Hippocampal formation (tissue), 2 donors: ENCODE measurements at places on chromosomes 3 and 15.

DNA sequence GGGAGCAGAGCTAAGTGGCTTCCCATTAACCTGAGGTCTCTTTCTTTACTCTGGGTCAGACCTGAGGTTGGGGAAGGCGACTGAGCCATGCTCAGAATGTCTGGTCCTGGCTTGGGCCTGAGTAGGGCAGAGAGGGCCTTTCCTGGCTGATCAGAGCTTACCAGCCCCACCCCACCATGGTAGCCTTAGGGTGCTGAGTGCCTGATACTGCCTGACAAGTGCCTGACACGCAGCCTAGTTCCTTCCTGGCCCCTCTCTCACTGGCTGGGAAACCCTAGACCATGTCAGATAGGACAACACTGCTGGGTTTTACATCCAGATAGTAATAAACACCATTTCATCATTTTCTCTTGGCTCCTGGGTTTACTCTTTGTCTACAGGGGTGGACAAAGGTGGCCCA, 25.8 kb upstream of the DOCK3 start:
- DNase-seq: no peak

GRCh38 chr15:74776821-74777768, 4.8 kb upstream of the CSK start:
- peak; percentile 35 for DNase-seq

- no peak for DNase-seq
These were observed 358.0 kb downstream of the PTPRG start for GRCh38 chr3:61919371-61919770.

GRCh38 chr15:100997442-100997841, 78.3 kb downstream of the LRRK1 start:
- no peak for DNase-seq

DNA sequence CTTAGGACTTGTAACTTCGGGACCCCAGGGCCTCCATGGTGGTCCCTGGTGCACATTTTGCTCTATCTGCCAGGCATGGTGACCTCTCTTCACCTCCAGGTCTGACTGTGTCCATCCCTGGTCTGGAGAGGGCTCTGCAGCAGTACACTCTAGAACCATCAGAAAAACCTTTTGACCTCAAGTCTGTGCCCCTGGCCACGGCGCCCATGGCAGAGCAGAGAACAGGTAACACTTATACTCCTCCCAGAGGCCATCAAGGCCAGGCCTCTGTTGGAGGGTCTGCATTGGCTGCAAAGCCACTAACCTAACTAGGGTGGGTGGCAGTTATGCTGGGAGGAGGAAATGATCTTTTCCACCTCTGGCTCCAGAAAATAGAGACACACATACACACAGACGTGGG, 10.3 kb upstream of the HMCES start:
- no peak for DNase-seq

DNA sequence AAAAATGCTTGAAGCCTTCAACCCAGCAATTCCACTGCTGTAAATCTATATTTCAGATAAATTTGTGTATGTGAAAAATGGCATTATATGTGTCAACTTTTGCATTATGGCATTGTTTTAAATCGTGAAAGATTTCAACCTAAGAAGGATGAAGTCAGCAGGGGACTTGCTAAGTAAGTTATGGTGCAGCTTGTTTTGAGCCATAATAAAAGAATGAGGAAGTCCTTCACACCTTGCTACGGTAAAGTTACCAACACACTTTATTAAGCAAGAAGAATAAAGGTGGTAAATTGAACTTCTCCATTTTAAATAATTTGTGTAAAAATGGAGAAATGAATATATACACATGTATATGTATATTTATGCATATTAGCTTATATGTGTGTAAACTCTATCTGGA, 371.4 kb downstream of the ROBO2 start:
- no peak for DNase-seq

- DNase-seq: no peak
These were observed 48.2 kb upstream of the VGLL4 start for GRCh38 chr3:11691767-11692531.

GRCh38 chr3:146159616-146160320, 1.2 kb downstream of the PLOD2 start:
- DNase-seq: no peak

GRCh38 chr15:61682891-61683735, 377.1 kb downstream of the VPS13C start:
- no peak for DNase-seq

DNA sequence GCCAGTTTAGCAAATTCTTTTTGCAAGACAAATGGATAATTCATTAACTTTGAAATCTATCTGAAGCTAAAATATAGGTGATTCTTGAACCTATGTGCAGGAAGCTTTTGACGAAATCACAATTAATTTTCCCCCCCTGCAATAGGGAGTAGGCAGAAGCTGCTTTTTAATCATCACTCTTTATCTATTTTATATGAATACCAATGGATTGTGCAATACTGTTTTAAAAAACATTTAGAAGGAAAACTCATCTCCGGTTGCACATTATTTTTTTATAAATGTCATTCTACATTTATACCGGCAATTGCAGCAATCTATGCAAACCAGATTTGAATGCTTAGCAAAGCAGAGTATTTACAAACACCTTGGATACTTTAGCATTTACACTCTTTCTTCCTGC, 121.1 kb upstream of the TMCO5A start:
- DNase-seq: no peak

DNA sequence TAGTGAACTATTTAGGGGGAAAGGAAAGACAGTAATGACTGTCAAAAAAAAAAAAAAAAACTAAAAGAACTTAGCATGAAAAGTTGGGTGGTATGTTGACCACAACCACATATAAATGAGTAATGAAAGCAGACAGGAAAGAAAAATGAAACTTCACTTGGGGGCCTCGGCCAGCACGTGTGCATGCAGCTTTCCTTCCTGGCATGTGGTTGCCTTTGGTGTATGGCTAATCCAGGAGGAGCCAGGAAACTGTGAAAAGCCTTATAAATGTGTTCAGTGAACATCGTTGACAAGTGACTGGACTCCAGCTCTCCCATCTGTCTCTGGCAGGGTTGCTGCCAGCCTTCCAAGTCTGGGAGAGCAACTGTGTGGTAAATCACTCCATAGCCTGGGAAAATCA, 195.1 kb downstream of the DTWD1 start:
- DNase-seq: no peak

DNA sequence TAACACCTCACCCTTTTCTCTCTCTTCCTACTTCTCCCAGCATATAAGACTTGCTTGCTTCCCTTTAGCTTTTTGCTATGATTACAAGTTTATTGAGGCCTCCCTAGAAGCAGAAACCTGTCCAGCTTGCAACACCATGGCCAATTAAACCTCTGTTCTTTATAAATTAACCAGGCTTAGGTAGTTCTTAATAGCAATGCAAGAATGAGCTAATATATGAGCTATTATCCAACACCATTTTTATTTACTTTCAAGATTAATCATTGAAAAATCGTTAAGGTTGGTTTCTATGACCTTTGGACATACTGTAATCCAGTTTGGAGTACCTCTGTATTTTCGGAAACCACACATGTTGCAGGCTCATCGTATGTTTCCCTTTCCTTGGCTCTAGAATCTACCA, 643.1 kb downstream of the ZPLD1 start:
- DNase-seq: no peak

DNA sequence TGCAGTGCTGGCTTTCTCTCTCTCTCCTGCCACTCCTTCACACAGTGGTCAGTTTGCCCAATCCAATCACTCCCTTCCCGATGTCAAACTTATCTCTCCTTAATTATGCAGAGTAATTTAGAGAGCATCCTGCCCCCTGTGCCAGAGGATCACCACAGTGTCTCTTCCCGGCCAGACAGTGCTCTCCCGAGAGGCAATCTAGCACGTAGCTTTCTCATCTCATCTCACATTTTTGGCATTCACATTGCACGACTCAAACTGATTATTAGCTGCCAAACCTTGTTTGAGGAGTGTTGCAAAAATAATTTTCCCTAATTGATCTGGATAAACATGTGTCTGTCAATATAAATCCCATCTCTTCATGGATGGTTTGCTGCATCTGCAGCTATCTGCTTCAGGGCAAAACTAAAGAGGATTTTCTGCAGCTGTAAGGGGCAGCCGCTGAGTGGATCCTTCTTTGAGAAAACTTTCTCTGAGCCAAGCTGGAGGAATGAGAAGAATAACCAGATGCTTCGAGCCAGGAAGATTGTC, 37.8 kb downstream of the SSUH2 start:
- no peak for DNase-seq

DNA sequence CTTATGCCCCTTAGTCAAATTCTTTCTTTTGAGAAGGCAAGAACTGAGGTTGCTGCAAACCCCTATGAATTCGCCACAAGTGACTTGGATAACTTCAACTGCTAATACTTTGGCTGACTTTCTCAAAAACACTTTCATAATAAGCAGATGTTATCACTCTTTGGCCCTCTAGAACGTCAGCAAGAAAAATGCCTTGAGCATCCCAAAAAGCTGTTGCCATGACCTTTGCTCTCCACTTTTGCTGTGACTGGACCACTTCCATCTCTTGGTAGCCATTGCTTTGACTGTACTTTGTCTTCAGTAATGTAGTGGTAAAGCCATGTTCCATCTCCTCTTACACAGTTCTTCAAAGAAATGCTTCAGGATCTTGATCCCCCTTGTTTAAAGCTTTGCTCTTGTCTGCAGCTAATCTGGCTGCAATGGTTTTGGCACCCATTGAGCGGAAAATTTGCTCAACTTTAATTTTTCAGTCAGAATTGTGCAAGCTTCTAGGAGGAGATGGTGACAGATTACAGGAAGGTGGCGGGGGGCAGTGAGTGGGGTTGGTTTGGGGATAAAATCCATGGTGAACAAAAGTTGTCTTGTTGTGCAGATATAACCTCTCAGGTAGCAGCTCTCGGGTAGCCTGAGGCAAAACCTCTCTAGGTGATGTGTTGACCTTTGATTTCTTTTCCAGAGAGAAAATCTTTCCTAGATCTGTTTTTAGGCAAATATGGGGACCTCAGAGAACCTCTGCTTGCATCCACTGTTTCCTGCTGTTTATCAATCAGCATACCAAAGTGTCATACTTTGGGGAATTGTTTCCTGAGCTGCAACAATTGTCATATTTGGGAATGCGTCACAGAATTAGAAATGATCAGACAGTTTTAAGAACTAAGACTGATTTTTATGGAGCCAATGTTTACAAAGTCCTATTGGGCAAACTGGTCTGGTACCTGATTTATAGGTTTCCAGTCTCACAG, 83.6 kb downstream of the CCR1 start:
- DNase-seq: no peak

DNA sequence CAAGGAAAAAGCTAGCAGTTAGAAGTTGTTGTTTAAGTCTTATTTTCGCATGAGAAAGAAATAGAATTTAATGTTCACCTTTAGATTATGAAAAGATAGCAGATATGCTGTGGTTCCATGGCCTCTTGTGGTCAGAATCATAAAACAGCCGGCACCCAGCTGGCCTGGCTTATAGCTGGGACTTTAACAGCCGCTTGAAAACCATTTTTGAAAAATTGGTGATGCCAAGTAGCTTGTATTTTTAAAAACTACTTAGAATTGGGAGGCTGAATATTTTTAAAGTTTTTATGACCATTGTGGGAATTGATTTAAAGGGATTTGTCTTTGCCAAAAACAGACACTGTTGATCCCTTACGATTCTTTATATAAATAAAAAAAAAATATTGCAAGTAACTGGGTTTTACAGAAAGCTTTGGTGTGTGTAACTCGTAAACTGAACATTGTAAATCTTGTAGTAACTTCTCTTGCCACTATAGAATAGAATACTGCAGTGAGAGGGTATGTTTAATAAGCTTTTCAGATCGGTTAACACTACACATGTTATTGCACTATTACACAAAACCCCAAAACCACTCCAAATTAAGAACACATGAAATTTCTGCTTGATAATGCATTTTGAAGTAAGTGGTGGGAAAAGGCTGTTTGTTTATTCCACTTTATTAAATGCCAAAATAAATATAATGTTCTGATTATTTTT, 6.6 kb downstream of the ARRDC4 start:
- no peak for DNase-seq

DNA sequence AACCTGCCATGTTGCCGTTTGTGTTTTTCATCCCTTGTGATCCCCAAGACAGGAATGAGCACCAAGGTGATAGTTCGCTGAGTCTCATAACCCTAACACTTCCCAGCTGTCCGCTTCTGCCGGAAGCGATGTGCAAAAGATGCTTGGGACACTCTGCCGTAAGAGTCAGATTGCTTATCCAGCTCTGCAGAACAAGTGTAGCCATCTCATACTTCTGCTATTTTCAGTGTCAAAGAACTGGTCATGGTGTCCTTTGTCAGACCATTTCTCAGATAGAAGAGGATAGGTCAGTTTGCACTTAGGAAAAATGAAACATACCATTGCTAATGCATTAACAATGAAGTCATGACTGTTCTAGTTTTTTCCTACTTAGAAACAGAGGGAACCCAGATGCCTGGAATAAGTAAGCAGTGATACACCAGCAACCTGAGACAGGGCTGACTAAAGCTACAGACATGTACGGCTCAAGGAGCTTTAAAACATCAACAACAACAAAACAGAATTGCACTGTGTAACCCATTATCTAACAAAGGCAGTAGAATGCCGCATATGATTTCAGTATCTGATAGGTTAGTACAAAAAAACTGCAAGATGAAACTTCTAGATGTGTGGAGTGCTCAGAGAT, 134.0 kb upstream of the IL12A start:
- no peak for DNase-seq

DNA sequence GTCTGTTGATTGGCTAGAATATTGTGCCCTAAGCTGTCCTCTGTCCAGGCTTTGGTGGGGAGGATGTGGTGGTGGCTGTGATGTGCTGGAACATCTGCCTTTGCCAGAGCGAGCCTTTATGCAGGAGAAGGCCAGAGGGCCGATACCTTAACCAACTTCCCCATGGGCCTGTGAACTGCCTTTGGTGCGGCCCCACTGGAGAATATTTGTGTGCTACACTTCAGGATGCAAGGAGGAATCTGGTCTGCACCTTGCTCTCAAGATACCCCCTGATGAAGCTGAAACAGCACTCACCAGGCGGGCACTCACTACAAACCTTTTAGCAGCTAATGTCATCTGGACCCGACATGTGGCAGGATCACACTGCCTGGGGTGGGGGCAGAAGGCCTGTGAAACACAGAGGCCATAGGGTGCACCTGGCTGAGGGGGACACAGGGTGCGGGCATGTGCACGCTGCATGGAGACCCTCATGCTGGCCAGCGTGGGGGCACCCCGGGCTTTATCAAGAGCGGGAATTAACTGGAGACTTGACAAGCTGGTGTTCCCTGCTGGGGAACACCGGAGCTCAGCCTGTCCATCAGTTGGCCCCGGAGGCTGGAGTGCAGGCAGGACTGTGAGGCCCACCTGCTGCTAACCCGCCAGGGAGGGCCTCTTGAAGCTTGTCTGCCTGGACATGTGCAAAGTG, 16.4 kb downstream of the PRR23E start:
- DNase-seq: no peak

GRCh38 chr3:130242850-130243569, 102.5 kb upstream of the COL6A5 start:
- DNase-seq: no peak

DNA sequence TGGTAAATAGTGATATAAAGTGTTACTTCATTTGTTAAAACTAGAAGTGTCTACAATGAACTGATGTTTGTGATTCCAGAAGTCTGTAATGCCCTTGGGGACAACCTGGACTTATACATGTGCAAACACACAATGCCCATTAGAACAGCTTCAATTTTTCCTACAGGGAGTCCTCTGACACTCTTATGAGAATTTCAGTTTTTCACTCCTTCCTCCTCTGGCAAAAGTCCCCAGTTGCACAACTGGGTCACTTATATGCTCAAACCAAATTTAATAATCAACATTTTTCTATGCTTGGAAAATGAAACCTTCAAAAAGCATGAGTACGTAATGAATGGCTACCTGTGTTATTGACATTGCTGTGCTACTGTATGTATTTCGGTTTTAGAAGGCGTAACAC, at the start of gene OR5H15:
Gene OR5H15 (plus strand): TSS at position 301 of the 400 bp plus-strand sequence. CDS start 2,004 bp downstream, outside the sequence.
- no peak for DNase-seq
